CD4-positive, alpha-beta T cell treated with Interleukin-21 for 1 hour (primary cell): ENCODE measurements at places on chromosomes 5 and 9.

GRCh38 chr5:53323511-53323910 is 156.9 kb upstream of the FST start:
- no peak for DNase-seq

GRCh38 chr5:129770024-129770820 is 22.3 kb downstream of the MINAR2 start:
- no peak for DNase-seq

GRCh38 chr5:135916638-135917263 is 21.1 kb upstream of the IL9 start:
- peak; percentile 19 for DNase-seq

GRCh38 chr5:143340891-143341685 is 62.4 kb downstream of the NR3C1 start:
- DNase-seq: no peak

DNA sequence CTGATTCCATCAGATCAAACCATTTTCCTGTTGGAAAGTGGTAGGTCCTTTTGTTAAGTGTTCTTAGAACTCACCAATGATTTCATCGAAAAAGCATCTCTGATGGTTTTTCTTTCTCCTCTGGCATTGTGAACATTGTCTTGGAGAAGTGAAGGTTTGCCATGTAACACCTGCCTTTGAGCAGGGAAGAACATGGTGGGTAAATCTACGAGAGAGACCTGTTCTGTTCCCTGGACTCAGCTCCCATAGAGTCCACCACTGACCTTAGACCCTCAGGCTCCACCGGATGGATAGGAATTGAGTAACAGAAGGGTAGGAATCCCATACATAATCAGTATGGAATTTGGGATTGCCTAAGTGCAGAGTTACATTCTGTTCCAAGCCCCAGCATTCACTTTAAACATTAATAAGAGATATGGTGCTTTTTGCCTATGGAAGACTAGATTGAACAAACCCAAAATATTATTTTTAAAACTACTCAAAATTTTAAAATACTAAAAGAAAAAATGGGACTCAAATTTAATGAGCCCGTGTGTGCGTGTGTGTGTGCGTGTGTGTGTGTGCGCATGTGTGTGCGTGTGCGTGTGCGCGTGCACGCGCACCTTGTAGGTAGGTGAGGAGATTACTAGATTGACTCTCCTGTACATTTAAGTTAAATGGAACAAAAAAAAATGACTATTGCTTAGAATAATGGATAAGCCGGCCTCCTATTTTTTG is 92.0 kb downstream of the C9orf152 start:
- DNase-seq: no peak

DNA sequence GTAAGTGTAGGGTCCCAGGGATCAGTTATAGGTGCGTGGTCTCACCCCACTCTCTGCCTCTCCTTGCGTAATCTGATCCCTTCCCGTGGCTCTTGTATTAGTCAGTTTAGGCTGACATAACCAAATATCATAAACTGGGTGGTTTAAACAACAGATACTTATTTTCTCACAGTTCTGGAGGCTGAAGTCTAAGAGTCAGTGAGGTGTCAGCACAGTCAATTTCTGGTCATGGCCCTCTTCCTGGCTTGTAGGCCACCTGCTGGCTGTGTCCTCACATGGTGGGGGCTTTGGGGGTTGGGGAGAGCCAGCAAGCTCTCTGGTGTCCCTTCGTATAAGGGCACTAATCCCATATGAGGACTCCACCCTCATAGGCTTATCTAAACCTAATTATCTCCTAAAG is 32.3 kb downstream of the CARTPT start:
- DNase-seq: no peak

- no peak for DNase-seq
These were observed 73.8 kb upstream of the IL17B start for GRCh38 chr5:149452665-149453617.

GRCh38 chr9:94804316-94804715 is 77.8 kb downstream of the AOPEP start:
- no peak for DNase-seq
